ENCODE measurements at places on chromosomes 11 and 22.

DNA sequence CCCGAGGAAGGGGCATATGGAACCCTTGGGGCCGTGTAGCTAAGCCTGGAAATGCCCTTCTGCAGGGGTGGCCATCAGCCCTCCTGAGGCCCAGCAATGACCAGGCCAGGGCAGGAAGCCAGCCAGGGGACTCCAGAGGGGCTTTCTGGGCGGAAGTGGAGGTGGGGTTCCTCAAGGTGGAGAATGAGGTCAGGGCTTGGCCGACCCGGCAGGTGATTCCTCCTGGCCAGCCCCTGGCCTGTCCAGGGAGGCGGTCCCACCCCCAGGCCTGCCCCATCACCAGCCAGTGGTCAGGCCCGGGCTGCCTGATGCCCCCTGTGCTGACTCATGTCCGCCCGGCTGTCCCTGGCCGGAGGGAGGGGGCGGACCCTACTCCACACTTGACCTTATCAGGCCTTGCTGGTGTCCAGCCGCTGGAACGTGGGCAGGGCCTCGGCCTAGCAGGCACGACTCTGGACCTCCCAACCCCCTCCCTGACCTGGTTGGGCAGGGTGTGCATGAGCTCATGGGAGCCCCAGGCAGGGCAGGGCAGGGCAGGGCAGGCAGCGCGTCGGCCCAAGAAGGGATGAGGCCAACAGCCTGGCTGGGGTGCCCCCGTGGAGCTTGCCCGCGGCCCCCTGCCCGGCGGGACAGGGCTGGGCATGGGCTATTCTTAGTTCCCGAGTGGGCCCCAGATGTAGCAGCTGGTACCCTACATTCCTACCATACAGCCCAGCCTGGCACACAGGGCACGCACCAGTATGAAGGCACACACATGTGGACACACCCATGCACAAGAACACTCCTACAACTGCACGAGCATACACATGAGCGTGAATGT lies 35.9 kb downstream of the RPL3 start:
- DNase-seq: no peak

- peak; percentile 84 for DNase-seq
Measured at GRCh38 chr22:24994070-24994763, 41.7 kb downstream of the KIAA1671 start.

GRCh38 chr11:101456812-101457211 lies 127.0 kb downstream of the TRPC6 start:
- no peak for DNase-seq

DNA sequence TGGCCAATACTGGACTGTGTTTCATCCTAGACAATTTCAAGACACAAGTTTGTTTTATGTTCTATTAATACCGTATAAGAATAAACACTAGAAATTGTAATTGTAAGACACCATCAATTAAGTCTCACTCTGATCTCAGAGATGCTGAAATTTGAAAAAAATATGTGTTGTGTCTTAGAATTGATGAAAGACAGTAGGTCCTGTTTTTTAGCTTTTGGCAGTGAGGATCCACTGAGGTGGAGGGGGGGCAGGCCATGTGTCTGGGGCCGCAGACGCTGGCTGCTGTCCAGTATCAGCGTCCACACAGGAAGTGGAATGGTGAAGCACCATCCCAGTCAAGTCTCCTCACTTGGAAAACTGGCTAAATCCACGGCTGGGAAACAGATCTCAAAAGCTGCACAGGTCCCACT lies 22.5 kb upstream of the ALG8 start:
- DNase-seq: no peak

DNA sequence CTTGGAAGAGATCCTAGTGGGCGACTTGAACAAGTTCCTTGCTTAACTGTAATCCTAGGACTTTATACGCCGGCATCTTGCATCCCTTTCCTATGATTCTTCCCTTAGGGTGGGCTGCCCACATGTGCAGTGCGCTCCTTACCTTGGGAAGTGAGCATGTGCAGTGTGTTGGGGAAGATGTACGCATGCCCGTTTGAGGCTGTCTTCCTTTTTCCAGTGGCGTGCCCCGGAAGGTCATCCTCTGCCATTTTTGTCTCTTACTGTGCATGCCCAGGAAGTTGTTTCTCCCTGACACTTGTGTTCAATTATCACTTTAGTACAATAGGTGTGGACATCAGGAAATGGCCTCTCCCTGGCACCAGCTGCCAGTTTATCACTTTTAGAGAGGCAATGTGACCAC lies 936.5 kb downstream of the TBC1D22A start:
- no peak for DNase-seq

DNA sequence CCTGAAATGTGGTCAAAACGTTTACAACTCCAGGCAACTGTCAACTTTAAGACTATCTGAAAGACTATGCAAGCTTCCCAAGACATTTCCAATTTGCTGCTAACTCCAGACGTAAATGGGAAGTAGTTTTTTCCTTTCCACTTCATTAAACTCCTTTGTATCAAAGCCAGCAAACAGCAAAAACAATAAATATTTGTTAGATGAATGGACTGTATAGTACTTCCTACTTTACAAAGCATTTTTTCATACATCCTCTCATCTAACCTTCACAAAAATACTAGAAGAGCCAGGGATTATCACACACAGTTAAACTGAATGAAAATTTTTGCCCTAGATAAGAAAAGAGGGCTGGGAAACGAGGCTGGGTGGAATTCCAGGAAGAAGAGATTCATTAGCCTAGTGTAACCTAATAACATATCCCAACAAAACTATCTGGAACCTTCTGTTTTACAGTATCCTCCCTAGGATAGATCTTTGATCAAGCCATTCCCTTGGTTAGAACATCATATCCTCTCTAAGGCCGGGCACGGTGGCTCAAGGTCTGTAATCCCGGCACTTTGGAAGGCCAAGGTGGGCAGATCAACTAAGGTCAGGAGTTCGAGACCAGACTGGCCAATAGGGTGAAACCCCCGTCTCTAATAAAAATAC lies 10.4 kb downstream of the NUP98 start:
- DNase-seq: no peak

GRCh38 chr11:102850973-102851745 lies 7.8 kb upstream of the MMP3 start:
- no peak for DNase-seq

- no peak for DNase-seq
Measured at GRCh38 chr11:30758012-30758411, 171.9 kb upstream of the MPPED2 start.

GRCh38 chr22:44005524-44005923 lies 18.6 kb upstream of the PARVB start:
- no peak for DNase-seq

- DNase-seq: no peak
Measured at GRCh38 chr11:65821107-65821506, 12.7 kb upstream of the SNX32 start.

GRCh38 chr22:22810018-22810427 lies 77.6 kb upstream of the IGLL5 start:
- DNase-seq: no peak

- no peak for DNase-seq
Measured at GRCh38 chr11:73249853-73250783, 22.0 kb upstream of the P2RY6 start.

DNA sequence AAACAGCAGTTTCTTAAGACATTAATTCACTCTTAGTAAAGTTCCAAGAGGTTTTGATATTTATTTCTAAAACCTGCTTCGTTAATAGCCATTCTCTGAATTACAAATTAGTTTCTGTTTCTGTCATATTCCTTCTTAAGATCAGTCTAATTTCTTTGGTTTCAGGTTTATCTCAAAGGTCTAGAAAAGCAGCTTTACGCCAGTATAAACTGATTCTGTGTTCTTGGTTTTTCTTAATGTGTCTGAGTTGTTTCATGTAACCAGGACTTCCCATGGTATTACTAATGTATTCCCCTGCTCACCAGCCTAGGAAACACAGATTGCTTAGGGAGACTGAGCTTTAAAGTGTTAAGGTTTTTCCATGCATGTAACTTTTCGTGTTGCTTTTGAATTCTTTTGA lies 6.8 kb upstream of the ACY3 start:
- DNase-seq: no peak

DNA sequence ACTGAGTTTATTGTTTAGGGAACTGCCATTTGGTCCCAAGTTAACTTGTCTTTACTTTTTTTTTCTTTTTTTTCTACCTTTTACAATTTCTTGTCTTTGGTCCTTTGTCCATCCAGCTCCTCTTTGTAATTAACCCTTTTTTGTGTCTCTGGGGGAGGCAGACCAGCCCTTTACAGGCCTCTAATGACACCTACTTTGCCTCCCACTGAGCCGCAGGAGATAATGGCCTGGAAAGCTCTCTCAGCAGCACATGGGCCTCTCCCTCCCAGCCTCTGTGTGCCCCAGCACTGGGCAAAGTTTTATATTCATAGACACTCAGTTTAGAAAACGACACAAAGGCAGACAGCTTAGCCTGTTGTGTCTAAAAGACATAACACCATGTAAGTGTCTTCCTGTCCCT lies 480.4 kb downstream of the SOX6 start:
- no peak for DNase-seq

GRCh38 chr11:35343033-35343598 lies 76.2 kb downstream of the SLC1A2 start:
- DNase-seq: no peak

GRCh38 chr11:134293119-134294113 lies 17.2 kb downstream of the GLB1L3 start:
- DNase-seq: no peak

DNA sequence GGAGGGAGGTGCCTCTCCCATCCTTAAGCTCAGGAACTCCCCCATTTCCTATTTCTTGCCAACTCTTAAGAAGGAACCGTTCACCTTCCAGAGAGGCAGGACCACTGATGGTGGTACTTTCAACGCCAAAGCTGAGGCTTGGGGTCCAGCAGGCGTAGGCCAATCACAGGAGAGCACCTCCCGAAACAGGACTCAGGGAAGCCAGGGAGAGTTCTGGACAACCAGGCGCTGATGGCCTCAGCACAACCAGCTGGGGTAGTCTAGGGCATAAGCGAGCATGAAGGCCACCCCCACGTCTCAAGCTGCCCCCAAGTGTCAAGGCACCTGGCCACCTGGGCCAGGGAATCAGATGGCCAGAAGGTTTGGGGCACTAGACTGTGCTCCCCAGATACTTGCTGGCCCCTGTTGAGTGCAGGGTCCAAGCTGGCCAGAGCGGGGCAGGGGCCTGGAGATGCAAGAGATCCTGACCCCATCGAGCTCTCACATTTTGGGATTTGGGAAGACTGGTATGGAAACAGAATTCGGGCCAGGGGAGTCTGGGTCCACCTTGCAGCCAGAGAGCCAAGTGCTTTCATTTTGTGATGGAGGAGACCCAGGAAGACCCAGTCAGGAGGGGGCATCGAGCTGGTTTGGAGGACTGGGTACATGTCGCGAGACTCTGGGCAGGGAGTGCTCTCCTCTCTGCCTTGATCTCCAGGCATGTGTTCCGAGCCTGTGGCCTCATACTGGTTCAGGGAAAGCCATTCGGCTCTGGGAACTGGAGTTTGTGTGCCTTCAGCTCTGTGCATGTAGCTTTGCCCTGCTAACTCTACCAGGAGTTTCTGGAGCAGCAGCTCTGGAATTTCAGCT lies 926 bp downstream of the CD6 start:
- DNase-seq: no peak

DNA sequence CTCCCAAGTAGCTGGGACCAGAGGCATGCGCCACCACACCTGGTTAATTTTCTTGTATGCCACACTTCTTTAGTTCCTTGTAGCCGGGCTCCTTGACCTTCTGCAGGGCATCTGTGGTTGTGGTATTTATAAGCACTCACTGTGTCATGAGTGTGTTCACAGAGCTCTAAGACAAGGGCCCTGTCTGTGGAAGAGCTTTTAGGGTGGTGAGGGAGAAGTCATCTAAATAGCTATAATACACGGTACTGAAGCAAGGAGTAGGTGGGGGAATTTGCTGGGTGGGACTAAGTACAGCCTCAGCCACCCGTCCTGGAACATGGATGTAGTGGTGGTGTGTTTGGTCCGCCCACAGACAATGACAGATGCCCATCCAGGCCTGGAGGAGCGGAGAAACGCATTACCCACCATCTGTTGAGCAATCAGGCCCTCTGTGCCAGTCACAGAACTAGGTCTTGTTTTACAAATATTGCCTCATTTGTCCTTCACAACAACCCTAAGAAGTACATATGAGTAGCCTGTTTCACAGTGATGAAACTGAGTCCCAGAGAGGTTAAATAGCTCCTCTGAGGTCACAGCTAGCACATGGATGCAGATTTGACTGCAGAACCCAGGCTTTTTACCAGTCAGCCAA lies 10.1 kb downstream of the ACO2 start:
- peak; percentile 93 for DNase-seq

Measured in NCI-H524 (cell line).